ENCODE measurements at places on chromosomes 11 and 22.

- peaks cover 6% of the 10 kb centered on the region for H3K4me1 ChIP-seq
- H3K27ac ChIP-seq = no peak overlapping the region
- no peaks in the 10 kb centered on the region for H3K36me3 ChIP-seq
These were observed 140.6 kb upstream of the RASSF10 start for GRCh38 chr11:12868315-12869073.

GRCh38 chr11:3853899-3854659, 1.4 kb upstream of the STIM1 start:
- no peaks in the 10 kb centered on the region for H3K27me3 ChIP-seq
- peak overlapping the region; percentile 98 for H3K4me3 ChIP-seq
- DNase-seq = peak; percentile 47
- peaks cover 62% of the 10 kb centered on the region for H3K4me1 ChIP-seq
- peaks cover 9% of the 10 kb centered on the region for H3K36me3 ChIP-seq

- no peaks in the 10 kb centered on the region for H3K27me3 ChIP-seq
- no peak overlapping the region for H3K27ac ChIP-seq
- H3K4me3 ChIP-seq = no peak overlapping the region
- H3K4me1 ChIP-seq = peaks cover 25% of the 10 kb centered on the region
- peaks cover 8% of the 10 kb centered on the region for H3K36me3 ChIP-seq
These were observed 5.0 kb downstream of the PHLDB1 start for GRCh38 chr11:118612378-118612777.

DNA sequence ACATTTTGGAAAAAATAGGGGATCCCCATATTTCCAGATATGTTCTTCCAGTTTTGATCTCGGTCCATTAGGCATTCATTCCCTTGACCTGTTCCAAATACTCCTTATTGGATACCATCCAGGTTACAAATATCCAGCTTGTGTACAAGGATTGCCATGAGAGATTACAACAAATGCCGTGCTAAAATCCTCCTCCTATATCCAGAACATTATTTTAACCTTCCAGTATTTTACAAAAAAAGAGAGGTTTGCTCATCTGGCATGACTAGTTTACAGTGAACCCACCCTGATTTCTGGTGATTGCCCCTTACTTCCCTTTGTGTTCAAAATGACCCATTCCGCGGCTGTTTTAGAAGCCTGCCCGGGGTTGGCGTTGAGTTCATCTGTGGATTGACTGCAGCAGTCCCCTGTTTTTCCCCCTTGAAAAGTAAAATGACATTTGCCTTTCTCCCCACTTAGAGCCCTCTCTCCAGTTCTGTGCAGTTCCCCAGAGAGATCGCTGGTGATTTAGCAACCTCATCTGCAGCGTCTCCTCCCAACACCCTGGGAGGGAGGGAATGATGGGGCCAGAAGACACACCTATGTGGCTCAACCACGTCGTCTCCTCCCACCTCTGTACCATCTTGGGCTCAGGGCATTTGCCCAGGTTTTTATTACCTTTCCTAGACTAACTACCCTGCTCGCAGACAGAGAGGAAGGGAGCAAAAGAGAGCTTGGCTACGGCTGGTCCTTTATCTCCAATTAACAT, 73.6 kb downstream of the DSCAML1 start:
- H3K27ac ChIP-seq = no peak overlapping the region
- no peaks in the 10 kb centered on the region for H3K36me3 ChIP-seq
- DNase-seq = no peak
- no peak overlapping the region for H3K4me3 ChIP-seq

DNA sequence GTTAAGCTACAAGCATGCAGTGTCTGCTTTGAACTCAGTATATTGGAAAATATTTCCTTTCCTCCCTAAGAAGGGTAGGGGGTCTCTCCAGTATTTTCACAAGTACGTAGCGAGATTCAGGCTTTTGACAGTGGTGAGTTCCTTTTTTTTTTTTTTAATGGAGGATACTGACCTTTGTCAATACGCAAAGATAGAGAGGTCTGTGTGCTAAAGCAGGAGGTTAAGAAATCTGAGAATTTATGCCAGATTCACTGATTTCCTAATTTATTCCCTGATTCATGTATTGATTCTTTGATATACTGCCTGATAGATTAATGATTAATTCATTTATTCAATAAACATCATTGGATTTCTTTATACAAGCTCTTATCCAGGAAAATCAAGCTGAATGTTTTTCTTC, 106.7 kb upstream of the CADM1 start:
- no peak for DNase-seq
- H3K27me3 ChIP-seq = peaks cover 51% of the 10 kb centered on the region
- H3K4me3 ChIP-seq = no peak overlapping the region
- no peaks in the 10 kb centered on the region for H3K36me3 ChIP-seq
- H3K4me1 ChIP-seq = no peaks in the 10 kb centered on the region

DNA sequence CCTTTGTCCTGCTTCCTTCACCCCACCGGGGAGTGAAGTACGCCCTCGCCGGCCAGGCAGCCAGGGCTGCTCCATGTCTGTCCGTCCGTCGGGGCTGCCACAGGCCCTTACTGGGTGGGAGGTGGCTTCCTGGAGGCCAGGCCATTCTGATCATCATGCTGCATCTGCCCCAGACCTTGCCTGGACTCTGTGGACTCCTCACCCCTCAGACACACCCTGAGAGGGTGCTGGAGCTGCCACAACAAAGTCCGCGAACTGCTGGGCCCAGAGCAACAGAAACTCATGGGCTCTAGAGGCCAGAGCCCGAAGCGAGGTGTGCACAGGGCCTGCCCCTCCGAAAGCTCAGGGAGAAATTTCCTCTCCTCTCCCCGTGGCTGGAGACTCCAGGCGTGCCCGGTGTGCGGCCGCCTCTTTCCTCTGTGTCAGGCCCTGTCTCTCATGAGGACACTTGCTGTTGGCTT, 124.2 kb downstream of the KCNQ1OT1 start:
- H3K36me3 ChIP-seq = peaks cover 2% of the 10 kb centered on the region
- H3K27ac ChIP-seq = no peak overlapping the region
- H3K27me3 ChIP-seq = no peaks in the 10 kb centered on the region
- no peak for DNase-seq

Measured in central memory CD8-positive, alpha-beta T cell (primary cell).